ENCODE measurements at places on chromosomes 2 and 18. TPM values are rescaled to one million over a fixed set of nuclear protein-coding genes. Genes with fewer than 3 reads are reported as not detected.

DNA sequence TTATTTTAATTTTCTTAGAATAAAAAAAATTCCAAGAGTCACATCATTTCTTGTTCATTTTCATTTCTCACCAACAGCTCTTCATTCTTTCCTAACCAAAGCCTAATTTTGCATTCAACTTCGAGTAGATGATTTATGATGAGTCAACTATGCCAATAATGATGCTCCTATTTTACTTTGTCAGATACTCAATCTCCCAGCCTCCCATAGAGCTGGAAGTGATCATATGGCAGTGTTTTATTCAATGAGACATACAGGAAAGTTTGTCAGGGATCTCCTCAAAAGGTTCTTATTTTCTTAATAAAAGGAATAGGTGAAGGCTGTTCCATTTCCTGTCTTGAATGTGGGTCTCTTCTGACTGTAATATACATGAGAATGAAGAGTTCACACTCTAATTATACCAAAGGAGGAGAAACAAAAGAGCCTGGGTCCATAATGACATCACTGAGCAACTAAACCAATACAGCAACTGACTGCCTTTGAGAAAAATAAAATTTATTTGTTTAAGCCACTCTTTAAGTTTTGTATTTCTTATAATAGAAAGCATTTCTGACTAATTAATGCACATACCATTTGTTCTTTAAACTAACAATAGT is 231.2 kb upstream of the CYP26B1 start:
- DNase-seq: no peak

- peak; percentile 39 for DNase-seq
Measured at GRCh38 chr2:150548527-150548926, 61.1 kb upstream of the RND3 start.

Gene UGT1A4
- not detected for total RNA-seq

DNA sequence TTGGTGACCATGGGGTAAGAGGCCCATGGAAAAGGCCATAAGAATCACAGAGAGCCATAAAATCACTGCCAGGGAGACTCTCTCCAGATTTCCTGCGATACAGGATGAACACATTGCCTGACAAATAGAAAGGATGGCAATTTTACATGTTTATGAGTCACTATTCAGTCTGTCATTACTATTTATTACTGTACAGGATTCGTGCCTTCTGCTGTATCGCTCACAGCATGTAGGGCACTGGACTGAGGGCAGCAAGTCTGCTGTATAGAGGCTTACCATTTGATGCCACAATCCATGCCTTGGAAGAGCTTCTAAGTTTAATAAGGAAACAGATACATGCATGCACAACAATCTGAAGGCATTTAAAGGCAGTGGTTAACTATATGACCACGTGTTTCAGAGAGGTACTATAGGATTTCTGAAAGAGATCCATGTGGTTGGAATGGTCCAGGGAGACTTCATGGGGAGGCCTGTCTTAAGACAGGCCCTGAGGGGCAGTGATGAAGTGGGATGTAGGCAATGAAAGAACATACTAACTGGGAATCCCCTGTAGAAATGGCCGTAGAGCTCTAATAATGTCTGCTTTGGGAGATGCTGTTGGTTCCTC is 702.4 kb upstream of the RAB6C start:
- no peak for DNase-seq

GRCh38 chr2:131055169-131056065 is 37.8 kb downstream of the FAM168B start:
- peak; percentile 75 for DNase-seq

GRCh38 chr2:98311771-98312545 is 34.3 kb upstream of the CNGA3 start:
- DNase-seq: no peak

DNA sequence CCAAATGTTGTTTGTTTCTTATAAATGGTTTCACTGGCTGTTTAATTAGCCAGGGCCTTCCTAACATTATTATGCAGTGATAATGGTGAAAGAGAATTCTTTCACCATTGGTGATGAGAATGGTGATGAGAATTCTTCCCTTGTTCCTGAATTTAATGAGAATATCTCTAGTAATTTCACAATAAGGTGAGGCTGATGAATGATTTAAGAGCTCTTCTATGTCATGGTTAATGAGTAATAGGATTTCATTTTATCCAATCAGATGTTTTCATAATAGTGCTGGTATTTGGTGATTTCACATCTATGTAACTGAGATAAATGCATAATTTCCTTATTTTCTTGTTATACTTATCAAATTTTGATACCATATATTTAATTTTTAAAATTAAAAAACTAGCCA is 535.7 kb upstream of the ZEB2 start:
- no peak for DNase-seq

- peak; percentile 46 for DNase-seq
Measured at GRCh38 chr18:29307231-29307630, 1130.3 kb upstream of the CDH2 start.

Gene GALNT14
- not detected for total RNA-seq

DNA sequence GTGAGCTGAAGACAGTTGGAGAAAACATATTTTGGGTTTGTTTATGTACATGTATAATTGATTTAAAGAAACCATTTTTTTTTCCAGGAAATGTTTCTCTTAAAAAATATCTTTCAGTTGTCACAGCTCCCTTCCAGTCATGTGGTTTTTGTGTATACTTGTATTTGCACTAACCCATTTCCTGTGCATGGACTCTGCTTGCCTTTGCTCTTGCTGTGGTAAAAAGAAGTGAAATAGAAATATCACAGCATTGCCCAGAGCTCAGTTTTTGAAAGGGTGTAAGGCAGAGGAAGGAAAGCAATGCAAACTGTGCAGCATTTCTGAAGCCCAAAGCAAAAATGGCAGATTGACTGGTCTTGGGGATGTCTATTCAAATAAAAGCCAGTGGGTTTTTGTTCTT is 10.4 kb upstream of the DOCK10 start:
- peak; percentile 39 for DNase-seq

DNA sequence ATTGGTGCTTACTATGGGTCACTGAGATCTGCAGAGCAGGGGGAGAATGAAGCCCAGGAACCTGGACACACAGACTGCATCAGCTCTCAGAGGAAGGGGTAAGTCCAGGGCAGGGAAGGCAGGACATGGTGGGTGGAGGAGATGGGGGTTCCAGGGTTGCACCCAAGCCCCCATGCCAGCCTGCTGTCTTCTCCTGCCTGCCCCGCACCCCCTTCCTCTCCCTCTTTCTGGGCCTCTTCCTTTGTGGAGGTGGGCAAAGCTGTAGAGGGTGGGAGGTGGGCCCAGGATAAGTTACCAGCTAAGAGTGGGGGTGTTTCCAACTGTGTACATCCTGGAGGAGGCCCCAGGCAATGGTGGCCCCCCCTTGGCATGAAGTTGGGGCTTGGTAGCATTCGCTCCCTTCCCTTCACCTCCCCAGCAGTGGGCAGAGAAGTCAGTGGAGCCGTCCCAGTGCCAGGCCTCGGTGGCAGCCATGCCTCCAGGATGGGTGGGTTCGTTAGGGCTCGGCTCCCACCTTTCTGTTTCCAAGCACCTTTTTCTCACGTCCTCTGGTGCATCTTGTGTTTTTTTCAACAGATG is 132.2 kb downstream of the CLIP4 start:
- no peak for DNase-seq

- DNase-seq: no peak
Measured at GRCh38 chr2:136183097-136183496, 65.1 kb upstream of the CXCR4 start.
